ENCODE measurements at places on chromosomes 6 and 20.

DNA sequence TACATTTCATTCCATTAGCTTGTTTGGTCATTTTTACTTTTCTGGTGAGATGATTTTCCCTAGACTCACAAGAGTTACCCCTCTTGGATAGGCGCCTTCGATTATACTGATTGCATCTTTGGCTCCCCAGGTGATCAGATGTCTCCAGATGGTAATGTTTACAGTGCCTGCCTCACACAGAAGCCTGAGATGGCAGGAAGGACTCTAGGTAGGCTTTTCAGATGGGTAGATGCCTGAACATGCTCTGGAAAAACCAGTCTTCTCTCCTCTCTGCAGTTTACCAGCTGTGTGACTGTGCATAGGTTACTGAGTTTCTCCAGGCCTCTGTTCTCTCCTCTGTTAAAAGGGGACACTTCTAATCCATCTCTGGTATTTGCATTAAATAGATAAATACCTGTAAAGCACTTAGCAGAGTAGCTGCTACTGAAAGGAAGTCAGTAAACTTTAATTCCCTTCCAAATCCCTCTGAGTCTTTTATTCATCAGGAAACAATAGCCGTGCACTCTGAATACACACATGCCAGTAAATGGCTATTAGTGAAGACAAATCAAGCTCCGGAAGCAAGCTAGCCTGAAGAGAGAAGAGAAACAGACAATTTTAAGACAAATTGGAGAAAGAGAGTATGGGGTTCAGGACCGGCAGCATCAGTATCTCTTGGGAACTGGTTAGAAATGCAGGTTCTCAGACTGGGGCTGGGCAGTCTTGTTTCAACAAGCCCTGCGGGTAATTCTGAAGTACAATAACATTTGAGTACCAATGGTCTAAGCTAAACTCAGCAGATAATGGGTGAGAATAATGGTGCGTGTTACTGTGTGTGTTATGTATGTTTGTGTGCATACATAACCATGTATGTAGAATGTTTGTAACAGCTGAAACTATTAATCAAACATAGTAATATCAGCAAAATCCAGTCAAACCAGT is 139.4 kb downstream of the UST start:
- DNase-seq: no peak

DNA sequence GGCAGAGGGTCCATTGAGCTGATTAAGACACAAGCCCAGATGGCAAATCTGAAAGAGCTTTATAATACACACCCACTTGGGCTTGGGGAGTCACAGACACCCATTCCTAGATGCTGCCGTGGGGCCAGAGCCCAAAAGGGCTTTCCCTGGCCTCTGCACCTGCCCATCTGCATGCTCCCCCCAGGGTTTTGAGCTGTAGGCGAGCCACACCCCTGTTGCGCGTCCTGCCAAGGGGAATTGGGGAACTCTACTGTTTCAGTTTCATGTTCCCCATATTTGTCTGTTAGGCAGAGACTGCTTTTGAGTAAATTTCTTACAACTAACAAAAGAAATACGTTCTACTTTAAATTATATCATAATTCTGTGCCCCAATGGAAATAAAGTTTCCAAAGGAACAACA is 52.9 kb upstream of the FNDC1 start:
- DNase-seq: no peak

GRCh38 chr20:47740862-47741184 is 44.5 kb downstream of the SULF2 start:
- no peak for DNase-seq

DNA sequence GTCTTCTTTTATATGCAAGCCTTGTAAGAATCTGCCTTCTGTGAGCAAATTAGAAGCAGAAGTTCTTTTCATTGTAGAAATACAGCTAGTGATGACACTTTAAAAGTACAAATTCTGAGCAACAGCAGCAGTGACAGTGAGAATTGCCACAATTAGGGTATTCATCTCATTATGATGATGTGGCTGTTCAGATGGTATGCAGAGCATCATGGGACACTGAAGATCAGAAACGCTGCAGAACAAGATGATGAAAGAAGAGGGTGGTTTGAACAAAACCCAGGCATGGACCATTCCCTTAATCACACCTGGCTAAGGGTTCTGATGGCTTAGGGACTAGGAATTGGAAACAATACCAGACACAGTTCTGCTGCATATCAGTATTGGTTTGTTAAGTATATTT is 312.7 kb upstream of the TBX18 start:
- no peak for DNase-seq

DNA sequence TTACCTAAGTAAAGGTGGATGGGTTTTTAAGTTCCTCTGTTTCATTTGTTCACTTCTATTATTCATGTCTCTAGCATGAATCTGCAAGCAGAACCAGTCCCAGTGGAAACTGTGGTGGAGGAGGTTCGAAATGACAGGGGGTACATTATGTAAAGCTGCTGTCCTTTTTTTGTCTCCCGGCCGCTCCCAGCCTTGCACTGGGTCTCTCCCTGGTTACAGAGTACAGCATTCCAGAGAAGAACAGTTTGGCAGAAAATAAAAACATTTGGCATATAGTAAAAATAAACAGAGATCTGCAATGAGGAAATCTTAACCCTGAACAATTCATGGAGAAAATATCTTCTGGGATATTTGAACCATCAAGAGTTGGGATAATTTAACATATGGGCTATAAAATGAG is 34.6 kb upstream of the TAGAP start:
- DNase-seq: no peak

DNA sequence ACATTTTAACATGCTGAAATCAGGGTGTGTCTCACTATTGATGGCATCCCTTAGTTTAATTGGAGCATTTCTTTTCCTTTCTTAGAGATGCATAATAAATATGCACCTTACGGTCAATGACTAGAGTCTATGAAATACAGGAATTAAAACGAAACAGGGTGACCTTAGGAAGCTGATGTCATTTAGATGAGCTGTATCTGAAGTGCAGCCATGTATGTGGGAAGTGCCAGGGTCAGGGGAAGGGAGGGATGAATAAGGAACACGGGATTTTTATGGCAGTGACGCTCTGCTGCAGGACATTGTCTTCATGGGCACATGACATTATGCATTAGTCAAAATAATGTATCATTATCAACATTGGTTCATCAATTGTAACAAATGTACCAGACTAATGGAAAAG is 84.0 kb downstream of the AGPAT4 start:
- no peak for DNase-seq

DNA sequence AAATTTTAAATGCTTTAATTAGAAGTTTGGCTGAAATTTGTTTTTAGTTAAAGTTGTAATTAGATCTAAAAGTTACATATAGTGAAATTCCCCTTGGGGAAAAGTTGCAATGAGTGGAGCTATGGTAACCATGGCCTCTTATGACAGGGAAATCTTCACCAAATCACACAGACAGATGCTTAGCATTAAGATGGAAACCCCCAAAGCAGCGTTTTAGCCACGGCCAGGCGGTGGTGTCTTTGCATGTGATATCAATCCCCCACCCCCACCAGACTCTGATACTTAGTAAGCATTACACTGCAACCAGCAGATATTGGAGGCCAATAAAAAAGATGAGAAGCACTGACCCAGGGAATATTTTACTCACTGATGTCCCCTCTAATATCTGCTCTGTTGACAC is 75.7 kb downstream of the REPS1 start:
- DNase-seq: no peak

DNA sequence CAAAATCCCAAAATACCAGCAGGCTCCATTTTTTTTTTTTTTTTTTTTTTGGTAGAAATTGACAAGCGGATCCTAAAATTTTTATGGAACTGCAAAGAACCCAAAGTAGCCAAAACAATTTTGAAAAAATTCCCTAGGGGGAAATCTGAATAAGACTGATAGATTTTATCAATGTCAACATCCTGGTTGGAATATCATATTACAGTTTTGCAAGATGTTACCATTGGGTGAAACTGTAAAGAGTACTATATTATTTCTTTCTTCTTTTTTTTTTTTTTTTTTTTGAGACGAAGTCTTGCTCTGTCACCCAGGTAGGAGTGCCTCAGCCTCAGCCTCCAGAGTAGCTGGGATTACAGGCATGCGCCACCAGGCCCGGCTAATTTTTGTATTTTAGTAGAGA is 29.4 kb upstream of the BEND3 start:
- no peak for DNase-seq

GRCh38 chr20:58251979-58252591 is 23.6 kb upstream of the ANKRD60 start:
- DNase-seq: no peak

- no peak for DNase-seq
Measured at GRCh38 chr20:56801971-56802755, 173.1 kb downstream of the TFAP2C start.

- DNase-seq: no peak
Measured at GRCh38 chr6:26452631-26453235, 5.0 kb upstream of the BTN2A1 start.

DNA sequence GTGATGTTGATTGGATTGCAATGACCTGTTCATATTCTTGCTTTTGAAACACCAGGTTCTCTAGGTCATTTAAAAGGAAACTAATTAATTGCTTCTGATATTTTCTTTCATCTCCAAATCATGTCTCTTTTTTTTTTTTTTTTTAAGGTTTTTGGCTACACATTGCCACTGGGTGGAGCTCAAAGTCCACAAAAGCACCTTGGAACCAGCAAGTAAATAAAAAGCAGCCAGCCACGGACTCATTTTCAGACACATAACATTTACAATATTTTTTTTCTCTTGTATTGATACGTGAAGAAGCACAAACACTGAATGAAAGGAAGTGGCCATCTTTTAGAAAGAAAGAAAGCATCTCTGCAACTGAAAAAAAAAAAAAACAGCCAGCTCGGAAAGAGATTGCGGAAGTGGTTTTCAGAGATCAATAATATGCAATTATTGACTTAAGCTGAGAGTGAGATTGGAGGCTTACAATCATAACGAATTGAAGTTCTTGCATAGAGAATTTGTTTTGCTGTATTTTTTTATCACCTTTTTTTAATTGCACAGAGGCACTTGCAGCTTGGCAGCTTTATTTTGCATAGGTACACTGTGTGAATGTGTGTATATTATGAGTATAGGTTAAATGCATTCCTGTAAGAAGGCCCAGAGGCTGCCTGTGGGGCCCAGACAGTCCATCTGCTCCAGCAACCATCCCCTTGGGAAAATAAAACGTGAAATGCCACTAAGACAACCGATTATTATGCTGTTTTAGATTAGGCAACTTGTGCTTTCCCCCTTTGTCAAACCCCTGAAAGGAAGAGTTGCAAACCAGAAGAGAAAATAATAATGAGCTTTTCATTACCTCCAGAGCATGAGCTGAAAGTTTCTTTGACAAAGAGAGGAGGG is 28.2 kb downstream of the CGA start:
- peak; percentile 5 for DNase-seq

DNA sequence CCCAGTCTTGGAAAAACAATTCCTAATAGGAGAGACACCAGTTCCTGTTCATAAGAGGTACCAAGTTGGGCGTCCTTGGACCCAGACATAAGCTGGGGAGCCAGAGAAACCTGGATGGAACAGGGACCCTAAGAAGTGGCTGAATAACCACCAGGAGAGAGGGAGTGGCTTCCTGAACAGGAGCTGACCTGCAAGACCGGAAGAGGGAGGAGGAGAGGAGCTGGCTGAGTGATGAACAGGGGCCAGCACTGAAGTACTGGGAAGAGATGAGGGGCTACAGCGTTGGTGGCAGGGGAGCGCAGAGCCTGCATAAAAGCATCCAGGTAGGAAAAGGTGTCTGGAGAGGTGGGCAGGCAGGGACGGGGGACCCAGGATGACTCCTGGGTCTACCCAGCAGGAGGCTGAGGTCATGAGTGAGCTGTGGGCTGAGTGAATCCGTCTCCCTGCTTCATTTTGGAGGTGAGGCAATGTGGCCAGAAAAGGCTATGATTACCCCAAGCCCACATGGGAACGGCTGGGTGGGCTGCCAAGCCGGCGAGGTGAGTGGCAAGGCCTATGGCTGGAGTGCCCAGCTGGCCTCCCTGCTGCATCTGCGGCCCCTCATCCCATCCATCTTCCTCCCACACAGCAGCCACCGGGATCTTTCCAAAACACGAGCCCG is 34.4 kb upstream of the ZFAND3 start:
- peak; percentile 48 for DNase-seq

DNA sequence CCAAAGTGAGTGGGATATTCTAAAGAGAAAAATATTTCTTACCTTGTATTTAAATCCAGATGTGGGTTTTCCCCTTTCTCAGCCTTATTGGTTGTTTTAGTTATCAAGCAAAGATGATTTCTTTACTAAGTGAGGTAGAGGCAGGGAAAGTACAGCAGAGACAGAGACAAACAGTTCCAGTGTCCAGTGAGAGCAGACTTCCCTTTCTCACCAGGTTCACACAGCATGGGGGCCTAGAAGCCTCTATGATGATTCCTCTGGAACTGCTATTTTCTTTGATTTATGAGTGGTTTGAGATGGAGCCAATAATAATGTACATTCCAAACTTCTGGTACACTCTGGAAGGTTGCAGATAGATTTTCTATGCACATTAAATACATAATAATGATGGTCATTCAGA is 234.0 kb upstream of the MARCKS start:
- no peak for DNase-seq

DNA sequence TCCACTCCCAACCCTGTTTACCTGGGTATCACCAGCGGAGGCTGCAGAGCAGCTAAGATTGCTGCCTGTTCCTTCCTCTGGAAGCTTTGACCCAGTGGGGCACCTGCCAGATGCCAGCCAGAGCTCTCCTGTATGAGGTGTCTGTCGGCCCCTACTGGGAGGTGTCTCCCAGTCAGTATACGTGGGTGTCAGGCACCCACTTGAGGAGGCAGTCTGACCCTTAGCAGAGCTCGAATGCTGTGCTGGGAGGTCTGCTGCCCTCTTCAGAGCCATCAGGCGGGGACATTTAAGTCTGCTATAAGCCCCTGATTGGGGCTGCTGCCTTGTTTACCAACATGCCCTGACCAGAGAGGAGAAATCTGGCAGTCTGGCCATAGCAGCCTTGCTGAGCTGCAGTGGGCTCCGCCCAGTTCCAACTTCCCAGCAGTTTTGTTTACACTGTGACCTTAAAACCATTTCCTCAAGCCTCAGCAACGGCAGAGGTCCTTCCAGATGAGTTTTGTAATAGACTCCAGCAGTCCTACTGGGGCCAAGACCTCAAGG is 2.8 kb downstream of the RAET1E start:
- DNase-seq: no peak

GRCh38 chr6:44856479-44856878 is 469.0 kb downstream of the CDC5L start:
- DNase-seq: no peak
